ENCODE measurements at places on chromosomes 4 and X. TPM values are rescaled to one million over a fixed set of nuclear protein-coding genes. Genes with fewer than 3 reads are reported as not detected.

Gene HSFX1
- 2.1 TPM for polyA plus RNA-seq

Gene TRIM2
- polyA plus RNA-seq, result 10.2 TPM

Gene TMEM154
- polyA plus RNA-seq, result 0.13 TPM

Gene HERC5
- polyA plus RNA-seq, result 7.0 TPM

Gene MAMLD1
- polyA plus RNA-seq, result 1.8 TPM

Gene MAGEA6
- not detected for polyA plus RNA-seq

Gene BTK
- polyA plus RNA-seq, result 3.7 TPM

Gene ASMT
- polyA plus RNA-seq, result not detected

Gene TCEAL8
- 127 TPM for polyA plus RNA-seq
